ENCODE measurements at places on chromosomes 13 and 19.

- no peak for DNase-seq
Observed at GRCh38 chr19:13102666-13103580, at the start of gene LYL1. Gene LYL1 (minus strand): TSS chr19:13102858. CDS start chr19:13101171, 1,687 bp downstream.

GRCh38 chr13:36778083-36778671, 40.8 kb upstream of the RFXAP start:
- no peak for DNase-seq

GRCh38 chr19:7294558-7295212, 471 bp upstream of the INSR start:
- no peak for DNase-seq

DNA sequence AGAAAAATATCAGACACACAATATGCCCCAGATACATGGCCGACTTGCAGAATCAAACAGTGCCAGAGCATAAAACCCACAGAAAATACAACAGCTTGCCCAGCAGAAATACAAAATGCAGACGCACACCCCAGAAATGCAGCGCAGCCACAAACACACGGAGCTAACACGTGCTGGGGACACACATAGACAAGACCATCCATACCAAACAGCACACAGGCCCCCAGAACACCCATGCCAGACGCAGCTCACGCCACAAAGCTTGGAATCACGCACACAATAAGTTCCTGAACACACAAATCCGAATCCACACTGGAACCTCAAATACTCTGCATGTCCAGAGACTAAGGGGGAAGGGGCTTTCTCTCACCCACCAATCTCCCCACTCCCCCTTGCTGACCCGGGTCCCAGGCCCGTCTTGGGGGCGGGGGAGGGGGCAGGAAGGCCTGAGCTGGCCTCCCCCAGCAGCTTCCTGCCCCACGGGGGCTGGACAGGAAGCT, 17.2 kb downstream of the CCDC97 start:
- DNase-seq: no peak

DNA sequence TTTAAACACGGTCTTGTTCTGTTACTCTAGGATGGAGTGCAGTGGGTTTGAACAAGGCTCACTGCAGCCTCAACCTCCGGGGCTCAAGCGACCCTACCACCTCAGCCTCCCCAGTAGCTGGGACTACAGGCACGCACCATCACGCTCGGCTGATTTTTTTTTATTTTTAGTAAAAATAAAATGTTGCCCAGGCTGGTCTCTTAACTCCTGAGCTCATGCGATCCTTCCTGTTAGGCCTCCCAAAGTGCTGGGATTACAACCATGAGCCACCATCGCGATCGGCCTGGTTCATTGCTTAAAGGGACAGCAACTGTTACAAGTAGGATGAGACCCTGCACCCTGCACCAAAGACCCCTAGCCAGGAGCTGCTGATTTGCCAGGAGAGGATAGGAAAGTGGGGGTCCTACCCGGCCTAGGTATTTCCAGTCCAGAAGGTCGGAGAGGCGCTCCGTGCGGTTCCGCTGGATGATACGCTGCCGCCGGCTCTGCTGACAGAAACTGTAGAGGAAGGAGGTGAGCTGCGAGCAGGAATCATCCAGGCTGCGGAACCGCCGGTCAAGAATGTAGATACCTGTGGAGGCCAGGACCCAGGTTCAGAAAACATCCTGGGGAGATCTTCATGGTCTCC, 5.1 kb downstream of the FTL start:
- no peak for DNase-seq

GRCh38 chr19:52942386-52943133, 19.3 kb upstream of the ZNF888 start:
- no peak for DNase-seq

- no peak for DNase-seq
Observed at GRCh38 chr13:21012841-21013681, 48.3 kb downstream of the LATS2 start.

- no peak for DNase-seq
Observed at GRCh38 chr13:97379386-97379785, 54.6 kb upstream of the RAP2A start.

GRCh38 chr13:51113969-51114368, 2.9 kb upstream of the C13orf42 start:
- DNase-seq: no peak

DNA sequence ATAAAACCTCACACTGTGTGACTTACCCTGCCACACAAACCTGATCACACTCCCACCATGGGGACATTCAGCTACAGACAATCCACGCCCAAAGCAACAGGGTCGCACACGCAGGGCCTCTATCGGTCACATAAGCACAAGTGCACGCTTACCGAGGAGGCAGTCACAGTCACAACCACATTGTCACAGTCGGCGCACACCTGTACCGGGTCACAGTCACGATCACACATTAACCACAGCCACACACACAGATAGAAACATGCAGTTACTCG, 579 bp downstream of the ZNF566 start:
- no peak for DNase-seq

GRCh38 chr13:75422028-75422427, 59.9 kb downstream of the TBC1D4 start:
- no peak for DNase-seq

DNA sequence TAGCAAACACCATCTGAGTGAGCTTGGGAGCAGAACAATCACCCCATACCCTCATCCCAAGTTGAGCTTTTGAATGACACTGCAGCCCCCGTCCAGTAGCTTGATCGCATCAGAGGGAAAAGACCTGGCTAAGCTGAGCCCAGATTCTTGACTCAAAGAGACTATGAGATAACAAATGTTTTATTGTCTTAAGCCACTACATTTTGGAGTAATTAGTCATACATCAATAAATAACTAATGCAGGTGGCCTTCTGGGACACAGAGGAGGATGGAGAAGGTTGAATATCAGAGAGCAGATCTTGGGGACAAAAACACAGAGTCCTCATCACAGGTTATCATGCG, 24.6 kb upstream of the IGSF23 start:
- no peak for DNase-seq

DNA sequence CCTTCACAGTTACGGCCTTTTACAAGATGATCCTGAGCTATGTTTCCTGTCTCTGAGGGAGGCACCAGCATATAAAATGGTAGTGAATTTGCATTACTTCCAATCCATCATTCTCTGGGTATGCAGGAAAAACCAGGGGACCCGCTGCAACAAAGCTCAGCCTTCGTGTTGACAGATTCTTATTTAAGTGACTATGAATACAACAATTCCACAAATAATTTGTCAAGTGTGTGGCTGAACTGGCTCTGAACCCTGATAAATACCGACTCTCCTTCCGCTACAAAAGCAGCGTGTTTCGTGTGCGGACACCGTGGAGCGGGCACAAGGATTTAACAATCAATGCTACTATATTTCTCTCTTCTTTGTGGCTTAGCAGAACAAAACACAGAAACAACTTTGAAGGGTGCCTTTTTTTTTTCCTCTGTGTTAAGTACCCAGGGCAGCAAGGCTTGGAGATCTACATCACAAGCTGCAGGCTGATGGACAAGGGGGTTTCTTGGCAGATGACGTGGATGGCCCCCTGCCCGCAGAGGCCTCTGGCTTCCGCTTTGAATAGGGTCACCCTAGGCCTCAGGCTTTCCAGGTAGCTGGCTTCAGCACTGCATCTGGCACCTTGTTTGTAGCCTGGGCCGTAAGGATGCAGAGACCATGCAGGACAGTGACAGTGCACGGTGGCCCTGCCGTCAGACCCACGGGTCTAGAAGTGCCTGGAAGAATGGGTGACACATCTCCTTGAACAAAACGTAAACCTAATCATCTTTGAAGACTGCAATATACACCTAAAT, 280.5 kb upstream of the TSHZ3 start:
- DNase-seq: no peak

DNA sequence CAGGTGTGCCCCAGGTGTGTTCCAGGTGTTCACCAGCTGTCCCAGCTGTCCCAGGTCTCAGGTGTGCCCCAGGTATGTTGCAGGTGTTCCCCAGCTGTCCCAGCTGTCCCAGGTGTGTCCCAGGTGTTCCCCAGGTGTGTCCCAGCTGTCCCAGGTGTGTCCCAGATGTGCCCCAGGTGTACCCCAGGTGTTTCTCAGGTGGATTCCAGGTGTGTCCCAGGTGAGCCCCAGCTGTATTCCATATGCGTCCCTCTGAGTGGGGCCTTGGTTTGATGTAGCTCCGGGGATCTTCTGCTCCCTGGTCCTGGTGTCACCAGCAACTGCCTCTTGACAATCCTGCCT, 719 bp upstream of the GRK1 start:
- no peak for DNase-seq

DNA sequence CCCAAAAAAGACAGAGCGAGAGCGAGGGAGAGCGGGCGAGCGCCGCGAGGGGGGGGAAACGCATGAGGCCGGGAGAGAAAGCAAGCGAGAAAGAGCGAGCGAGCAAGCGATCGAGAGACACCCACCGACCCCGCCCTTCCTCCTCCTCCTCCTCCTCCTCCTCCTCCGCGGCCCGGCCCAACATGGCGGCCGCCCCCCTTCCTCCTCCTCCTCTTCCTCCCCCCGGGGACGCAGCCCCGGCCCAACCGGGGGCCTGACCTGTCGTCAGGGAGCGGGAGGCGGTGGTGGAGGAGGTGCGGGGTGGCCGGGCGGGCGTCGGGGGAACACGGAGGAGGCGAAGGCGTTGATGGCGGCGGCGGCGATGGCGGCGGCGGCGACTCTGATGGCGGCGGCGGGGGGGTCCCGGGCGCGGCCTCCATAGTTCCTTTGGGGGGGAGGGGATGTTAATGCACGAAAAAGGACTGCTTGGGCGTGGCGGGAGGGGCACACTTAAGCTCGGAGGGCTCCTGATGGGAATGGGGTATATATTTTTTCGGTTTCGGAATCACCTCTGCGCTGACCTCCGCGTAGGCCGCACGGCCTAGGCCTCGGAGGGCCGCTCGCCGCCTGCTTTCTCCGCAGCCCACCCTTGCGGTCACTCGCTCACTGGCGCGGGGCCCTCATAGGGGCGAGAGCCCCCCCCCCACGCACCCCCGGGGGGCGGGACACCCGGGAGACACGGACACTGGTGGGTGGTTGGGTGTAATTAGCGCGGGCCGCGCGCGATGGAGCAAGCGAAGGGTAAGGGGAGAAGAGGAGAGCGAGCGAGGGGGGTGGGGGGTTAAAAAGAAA, 1.2 kb downstream of the ZC3H4 start:
- peak; percentile 87 for DNase-seq

DNA sequence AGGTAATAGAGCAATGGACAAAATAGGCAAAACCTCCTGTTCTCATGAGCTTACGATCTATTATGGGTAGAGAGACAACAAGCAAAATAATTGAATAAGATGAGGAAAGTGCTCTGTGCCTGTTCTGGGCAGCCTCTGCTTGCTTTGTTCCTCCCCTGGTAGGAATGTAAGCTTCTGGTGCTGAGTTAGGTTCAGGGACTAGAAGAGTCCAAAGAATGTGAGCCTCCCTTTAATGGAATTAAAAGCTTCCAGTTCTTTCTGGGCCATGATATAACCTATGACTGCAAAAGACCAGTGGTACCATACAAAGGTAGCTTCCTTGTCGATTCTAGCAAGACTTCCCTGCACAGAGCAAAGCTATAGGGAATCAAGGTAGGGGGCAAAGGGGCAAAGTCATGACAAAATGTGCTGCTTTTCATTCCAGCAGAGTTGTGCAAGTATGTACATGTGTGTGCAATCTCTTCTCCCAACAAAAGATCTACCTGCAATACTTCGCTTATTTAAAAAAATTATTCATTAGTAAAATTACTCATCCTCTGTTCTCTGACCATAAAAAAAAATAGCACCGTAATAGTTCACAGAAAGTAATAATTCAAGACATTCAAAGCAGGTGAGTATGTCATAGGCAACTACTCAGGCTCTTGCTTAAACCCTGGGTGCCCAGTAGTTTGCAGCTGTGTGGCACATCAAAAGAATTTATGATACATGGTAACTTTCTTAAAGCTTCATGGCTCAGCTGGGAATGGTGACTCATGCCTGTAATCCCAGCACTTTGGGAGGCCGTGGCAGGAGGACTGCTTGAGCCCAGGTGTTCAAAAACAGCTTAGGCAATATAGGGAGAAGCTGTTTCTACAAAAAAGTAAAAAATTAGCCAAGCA, 21.4 kb downstream of the ACOD1 start:
- no peak for DNase-seq

DNA sequence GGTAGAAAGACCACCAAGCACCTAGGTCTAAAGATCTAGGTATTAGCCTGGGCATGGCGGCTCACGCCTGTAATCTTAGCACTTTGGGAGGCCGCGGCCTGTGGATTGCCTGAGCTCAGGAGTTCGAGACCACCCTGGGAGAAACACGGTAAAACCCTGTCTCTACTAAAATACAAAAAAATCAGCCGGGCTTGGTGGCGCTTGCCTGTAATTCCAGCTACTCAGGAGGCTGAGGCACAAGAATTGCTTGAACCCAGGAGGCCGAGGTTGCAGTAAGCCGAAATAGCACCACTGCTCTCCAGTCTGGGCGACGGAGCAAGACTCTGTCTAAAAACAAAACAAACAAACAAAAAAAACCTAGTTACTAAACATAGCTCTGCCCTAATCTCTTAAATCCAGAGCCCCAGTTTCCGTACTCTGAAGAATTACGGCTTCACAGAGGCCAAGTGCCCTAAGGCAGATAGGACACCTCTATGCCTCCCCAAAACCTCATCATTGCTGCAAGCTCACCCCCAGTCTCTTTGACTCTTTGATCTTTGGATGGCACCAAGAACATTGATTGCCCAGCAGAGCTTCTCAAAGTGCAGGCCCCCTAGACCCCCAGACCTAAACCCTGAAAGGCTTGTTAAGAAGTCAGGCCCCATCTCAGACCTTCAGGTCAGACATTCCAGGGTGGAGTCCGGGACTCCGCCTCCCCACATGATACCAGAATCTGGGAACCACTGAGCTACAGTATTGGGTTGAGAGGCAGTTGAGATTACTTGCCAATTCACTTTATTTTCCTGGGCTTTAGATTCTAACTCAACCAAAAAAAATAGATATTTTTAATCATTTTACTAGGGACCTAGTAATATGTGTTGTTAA, 2.8 kb downstream of the COL4A2 start:
- DNase-seq: no peak

GRCh38 chr19:20664901-20665781, 3.8 kb upstream of the ZNF626 start:
- no peak for DNase-seq

GRCh38 chr19:55913643-55914268, 18.4 kb downstream of the NLRP13 start:
- no peak for DNase-seq

GRCh38 chr19:12730064-12730463, 4.4 kb downstream of the TRIR start:
- no peak for DNase-seq

- no peak for DNase-seq
Observed at GRCh38 chr19:54422136-54422535, 6.9 kb downstream of the TTYH1 start.

GRCh38 chr13:33196767-33197166, 88.8 kb downstream of the STARD13 start:
- no peak for DNase-seq

GRCh38 chr13:22903301-22903700, 277.5 kb upstream of the SGCG start:
- no peak for DNase-seq

GRCh38 chr13:77749344-77749880, 51.9 kb downstream of the SLAIN1 start:
- DNase-seq: no peak

- no peak for DNase-seq
Observed at GRCh38 chr19:5927441-5927821, 13.4 kb downstream of the CAPS start.

- DNase-seq: no peak
Observed at GRCh38 chr13:50592412-50593155, 250.9 kb downstream of the DLEU7 start.

- DNase-seq: no peak
Observed at GRCh38 chr19:7618771-7619510, 10.4 kb downstream of the XAB2 start.

Measured in NCI-H1694 (cell line).